NCI-H1417 treated with DMSO at 0.1 percent for 48 hours (cell line): ENCODE measurements at places on chromosomes 2 and 18.
A peak's percentile ranks its signal among the peaks of the same experiment; 100 is the strongest.

GRCh38 chr2:23545396-23545795 is 160.4 kb downstream of the KLHL29 start:
- DNase-seq: no peak

- DNase-seq: no peak
Observed at GRCh38 chr18:62950246-62950645, 234.9 kb downstream of the PHLPP1 start.

- no peak for DNase-seq
Observed at GRCh38 chr2:172095905-172096625, 6.6 kb downstream of the DLX2 start.

GRCh38 chr2:95346738-95347671 is 49.9 kb downstream of the KCNIP3 start:
- DNase-seq: no peak

DNA sequence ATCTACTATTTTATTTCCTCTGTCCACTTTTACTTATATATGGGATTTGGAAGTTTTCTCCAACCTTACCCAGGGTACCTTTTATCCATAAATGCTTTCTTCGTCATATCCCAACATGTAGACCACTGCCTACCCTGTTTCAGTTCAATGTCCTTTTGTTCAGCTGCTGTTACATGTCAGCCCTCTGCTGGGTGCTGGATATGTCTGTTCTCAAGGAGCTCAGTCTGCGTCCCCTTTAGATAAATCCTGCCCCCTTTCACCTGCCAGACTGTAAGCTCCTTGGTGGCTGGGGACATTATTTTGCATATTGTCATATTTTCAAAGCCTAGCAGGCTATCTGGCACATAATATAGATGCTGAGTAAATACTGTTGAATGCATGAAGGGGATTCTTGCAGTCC is 53.2 kb downstream of the NEMP2 start:
- no peak for DNase-seq

GRCh38 chr18:46042571-46043123 is 29.4 kb downstream of the PSTPIP2 start:
- no peak for DNase-seq

DNA sequence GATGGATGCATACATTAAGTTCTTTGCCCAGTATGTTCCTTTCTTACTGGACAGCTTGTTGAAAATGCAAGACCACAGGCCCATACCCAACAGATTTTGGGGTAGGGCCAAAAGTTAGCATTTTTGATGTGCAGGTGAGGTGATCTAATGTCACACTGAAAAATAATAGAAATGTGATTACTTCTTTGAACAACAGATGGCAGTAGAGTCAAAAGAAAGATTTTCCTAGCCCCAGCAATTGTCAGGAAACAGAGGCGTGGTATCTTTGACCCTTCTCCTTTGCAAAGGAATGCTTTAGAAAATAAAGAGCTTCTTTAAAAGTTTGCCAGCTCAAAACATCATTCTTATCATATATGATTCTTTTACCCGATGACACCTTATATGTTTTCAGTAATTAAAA is 343.6 kb upstream of the SYT4 start:
- DNase-seq: peak; percentile 2

DNA sequence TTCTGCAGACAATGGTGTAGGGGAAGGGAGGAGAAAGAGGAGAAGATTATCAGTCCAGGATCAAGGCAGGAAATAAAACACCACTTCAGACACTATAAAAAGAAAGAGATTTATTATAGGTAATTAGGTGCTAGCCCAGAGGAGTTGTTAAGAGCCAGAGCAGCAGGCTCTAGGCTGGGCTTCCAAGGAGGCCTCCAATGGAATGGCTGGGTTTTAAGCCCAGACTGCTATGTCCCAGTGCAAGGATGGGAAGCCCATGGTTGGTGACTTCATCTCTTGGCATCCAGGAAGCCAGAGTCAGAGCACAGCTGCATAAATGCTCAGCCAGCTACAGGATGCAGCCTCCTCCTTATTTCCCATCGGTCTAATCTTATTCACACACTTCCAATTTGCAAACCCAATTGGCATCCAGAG is 95.6 kb downstream of the LAMA3 start:
- DNase-seq: no peak

DNA sequence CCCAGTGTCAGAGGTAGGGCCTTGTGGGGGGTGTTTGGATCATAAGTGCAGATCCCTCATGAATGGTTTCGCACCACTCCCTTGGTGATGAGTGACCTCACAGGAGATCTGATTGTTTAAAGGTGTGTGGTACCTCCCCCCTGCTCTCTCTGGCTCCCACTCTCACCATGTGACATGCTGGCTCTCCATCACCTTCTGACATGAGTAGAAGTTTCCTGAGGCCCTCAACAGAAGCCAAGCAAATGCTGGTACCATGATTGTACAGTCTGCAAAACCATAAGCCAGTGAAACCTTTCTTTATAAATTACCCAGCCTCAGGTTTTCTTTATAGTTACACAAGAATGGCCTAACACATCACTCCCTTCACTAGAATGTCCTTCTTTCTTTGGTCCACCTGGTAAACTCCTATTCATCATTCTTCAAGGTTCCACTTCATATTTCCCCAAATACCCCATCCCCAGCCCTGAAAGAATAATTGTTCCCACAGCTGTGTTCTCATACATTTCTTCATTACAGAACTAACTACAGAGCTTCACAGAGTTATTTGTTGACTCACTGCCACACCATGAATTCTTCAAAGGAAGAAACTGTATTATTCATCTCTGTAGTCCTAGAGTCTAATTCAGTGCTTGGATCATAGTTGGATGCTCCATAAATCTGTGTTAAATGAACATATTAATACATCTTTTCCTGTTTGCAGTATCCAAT is 81.2 kb upstream of the STK17B start:
- DNase-seq: no peak

DNA sequence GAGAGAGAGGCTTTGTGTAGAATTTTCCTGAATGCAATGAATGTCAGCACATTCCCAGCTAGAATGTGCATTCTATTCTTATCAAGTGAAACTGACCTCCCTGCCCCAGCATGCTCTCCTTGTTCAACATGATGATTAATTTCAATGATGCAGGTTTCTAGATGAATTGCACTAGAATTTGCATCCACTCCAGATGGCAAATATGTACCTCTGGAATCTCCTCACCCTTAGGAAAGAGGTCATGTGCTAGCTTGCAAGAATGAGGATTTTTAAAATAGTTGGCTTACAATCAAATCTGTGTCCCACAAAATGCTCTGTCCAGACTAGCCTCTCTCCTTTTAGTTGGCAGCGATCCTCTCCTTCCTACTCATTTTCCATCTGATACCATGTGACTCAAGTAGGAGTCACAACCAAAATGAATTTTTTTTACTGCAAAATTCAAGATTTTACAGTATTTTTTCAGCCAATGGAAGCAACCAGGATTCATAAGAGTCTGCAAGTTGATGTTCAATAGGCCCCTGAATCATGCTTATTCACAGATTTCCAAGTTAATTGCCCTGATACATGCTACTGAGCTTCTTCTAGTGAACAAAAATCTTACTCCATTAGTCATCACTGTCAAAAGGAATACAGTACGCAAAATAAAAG is 21.0 kb upstream of the STAT4 start:
- DNase-seq: no peak

GRCh38 chr18:80103231-80103630 is 5.8 kb upstream of the ADNP2 start:
- DNase-seq: no peak

- DNase-seq: no peak
Observed at GRCh38 chr2:8276026-8276425, 405.8 kb upstream of the ID2 start.

GRCh38 chr2:84823788-84824187 is 57.1 kb downstream of the TRABD2A start:
- DNase-seq: no peak

- no peak for DNase-seq
Observed at GRCh38 chr2:109410039-109410815, 203.5 kb downstream of the SEPTIN10 start.

- DNase-seq: no peak
Observed at GRCh38 chr18:74281011-74281979, 10.5 kb downstream of the CYB5A start.

- no peak for DNase-seq
Observed at GRCh38 chr2:203678971-203679370, 27.5 kb upstream of the CD28 start.

DNA sequence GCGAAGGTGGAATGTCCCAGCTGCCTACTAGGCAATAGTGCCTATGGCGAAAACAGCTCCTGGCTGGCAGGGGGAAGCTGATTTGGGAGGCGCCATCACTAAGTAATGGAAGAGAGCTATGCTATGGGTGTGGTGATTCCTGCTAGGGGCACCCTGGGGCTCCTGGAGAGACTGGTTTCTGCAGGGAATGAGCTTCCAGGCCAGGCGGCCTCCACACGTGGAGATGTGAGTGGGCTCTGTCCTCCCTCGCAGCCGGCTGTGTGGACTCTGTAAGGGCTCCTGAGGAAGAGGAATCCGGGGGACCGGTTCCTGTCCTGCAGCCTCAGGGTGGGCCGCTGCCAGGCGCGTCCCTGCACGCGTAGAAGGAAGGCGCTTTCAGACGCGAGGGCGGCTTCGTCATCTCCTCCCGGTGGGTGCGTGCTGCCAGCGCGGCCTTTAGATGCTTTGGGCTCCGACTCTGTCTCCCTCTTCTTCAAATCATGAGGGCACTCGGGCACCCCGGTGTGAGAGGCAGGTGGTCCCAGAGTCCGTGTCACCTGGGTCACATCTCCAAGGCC is 55.5 kb upstream of the ANKRD62 start:
- DNase-seq: no peak

GRCh38 chr2:19676770-19677169 is 225.0 kb downstream of the TTC32 start:
- no peak for DNase-seq

GRCh38 chr2:125254010-125254409 is 1228.9 kb downstream of the CNTNAP5 start:
- DNase-seq: no peak

GRCh38 chr2:60446413-60447267 is 106.8 kb downstream of the BCL11A start:
- DNase-seq: no peak

DNA sequence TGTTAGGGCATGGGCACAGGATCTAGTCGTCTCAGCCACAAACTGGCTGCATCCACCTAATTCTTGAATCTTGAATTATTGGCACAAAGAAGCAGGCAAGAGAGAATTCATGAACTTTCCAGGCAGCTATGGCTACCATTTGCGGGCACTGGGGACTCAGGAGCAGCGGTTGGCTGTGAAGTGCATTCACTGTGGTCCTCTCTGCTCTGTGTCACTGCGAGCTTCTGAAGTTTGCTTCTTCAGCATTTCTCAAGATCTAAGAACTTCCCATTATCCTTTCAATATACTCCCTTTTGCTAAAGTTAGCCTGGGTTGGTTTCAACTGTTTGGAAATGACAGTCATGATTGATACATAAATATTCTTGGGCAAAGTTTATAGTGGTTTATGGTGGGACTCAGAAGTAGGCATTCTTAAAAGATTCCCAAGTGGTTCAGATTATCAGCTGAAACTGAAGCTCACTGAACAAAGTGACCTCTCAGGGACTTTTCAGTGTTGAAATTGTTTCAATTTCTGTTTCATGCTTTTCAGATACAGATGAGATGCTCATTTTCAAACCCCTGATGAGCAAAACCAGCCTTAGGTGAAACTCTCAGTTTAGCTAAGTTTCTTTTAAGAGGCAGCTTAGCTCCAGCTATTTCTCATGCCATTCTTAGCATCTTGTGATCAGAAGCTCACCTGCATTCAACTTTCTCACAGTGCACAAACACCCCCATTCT is 1258.3 kb upstream of the GYPC start:
- DNase-seq: no peak

GRCh38 chr18:73119574-73119973 is 251.8 kb upstream of the NETO1 start:
- no peak for DNase-seq

GRCh38 chr2:179682756-179683155 is 178.7 kb downstream of the ZNF385B start:
- no peak for DNase-seq

- no peak for DNase-seq
Observed at GRCh38 chr2:171521361-171522051, 768 bp upstream of the CYBRD1 start.

- DNase-seq: peak; percentile 53
Observed at GRCh38 chr18:63320975-63321265, 1.4 kb upstream of the BCL2 start.

GRCh38 chr2:46876741-46877384 is 38.7 kb downstream of the MCFD2 start:
- DNase-seq: no peak

- DNase-seq: no peak
Observed at GRCh38 chr2:172442072-172442895, 14.9 kb downstream of the ITGA6 start.
